ENCODE measurements at places on chromosomes 12 and 14.

DNA sequence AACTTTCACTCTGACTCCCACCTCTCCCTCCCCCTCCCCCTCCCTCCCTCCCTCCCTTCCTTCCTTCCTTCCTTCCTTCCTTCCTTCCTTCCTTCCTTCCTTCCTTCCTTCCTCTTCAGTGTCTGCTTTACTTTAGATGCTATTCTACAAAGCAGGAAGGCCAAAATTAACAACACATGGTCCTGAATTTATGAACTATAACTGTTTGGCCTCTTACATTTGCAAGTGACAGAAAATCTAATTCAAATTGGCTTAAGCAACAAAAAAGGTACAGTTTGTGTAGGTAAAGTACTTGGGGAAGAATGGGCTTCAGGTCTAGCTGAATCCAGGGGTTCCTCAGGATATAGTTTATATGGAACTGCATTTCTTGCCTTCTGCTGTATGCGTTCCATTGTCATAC, 673.0 kb downstream of the AACS start:
- DNase-seq = no peak
- H3K27me3 ChIP-seq = no peaks in the 10 kb centered on the region
- no peaks in the 10 kb centered on the region for H3K4me1 ChIP-seq
- no peaks in the 10 kb centered on the region for H3K36me3 ChIP-seq

GRCh38 chr14:103619057-103619456, 10.0 kb upstream of the KLC1 start:
- no peak overlapping the region for H3K4me3 ChIP-seq
- no peak for DNase-seq
- H3K27ac ChIP-seq = no peak overlapping the region

GRCh38 chr12:89889062-89889461, 180.4 kb upstream of the ATP2B1 start:
- DNase-seq = no peak
- peaks cover 4% of the 10 kb centered on the region for H3K4me1 ChIP-seq
- no peak overlapping the region for H3K27ac ChIP-seq

- no peaks in the 10 kb centered on the region for H3K27me3 ChIP-seq
- H3K4me3 ChIP-seq = no peak overlapping the region
- no peak overlapping the region for H3K27ac ChIP-seq
- H3K36me3 ChIP-seq = peaks cover 7% of the 10 kb centered on the region
- no peak for DNase-seq
Observed at GRCh38 chr12:88185988-88186387, 43.9 kb downstream of the TMTC3 start.

GRCh38 chr12:88167384-88167783, 25.3 kb downstream of the TMTC3 start:
- no peaks in the 10 kb centered on the region for H3K4me1 ChIP-seq
- H3K27ac ChIP-seq = no peak overlapping the region
- no peak overlapping the region for H3K4me3 ChIP-seq
- H3K36me3 ChIP-seq = peaks cover 52% of the 10 kb centered on the region

- no peaks in the 10 kb centered on the region for H3K36me3 ChIP-seq
- no peaks in the 10 kb centered on the region for H3K4me1 ChIP-seq
- H3K4me3 ChIP-seq = no peak overlapping the region
- no peak overlapping the region for H3K27ac ChIP-seq
- no peaks in the 10 kb centered on the region for H3K27me3 ChIP-seq
Observed at GRCh38 chr12:81176796-81177195, 98.9 kb downstream of the ACSS3 start.

DNA sequence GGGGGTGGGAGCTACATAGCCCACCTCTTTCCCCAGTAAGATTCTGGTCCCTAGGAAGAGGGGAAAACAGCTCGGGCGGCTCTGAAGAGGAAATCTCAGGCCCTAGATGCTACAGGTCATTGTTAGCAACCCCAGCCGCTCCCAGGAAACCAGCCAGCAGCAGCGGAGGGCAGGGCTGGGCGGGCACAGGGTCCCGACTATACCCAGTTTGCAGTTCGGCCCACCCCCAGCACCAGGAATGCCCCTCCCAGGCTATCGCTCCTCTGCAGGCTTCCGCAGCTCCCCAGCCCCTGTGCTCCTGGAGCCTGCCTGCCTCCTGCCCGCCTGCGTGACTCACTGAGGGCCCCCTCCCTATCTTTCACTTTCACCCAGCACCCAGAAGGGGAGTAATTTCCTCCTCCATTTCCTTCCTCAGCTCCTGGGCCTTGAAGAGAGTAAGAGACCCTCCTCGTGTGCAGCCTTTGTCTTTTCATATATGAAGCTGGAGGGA, 27.2 kb upstream of the PNMA1 start:
- DNase-seq = peak; percentile 83
- no peaks in the 10 kb centered on the region for H3K27me3 ChIP-seq
- H3K27ac ChIP-seq = peak overlapping the region; percentile 92
- peaks cover 71% of the 10 kb centered on the region for H3K4me1 ChIP-seq

- no peak overlapping the region for H3K27ac ChIP-seq
- no peaks in the 10 kb centered on the region for H3K36me3 ChIP-seq
- H3K27me3 ChIP-seq = peaks cover 19% of the 10 kb centered on the region
Observed at GRCh38 chr14:75399843-75400775, 27.7 kb upstream of the JDP2 start.

DNA sequence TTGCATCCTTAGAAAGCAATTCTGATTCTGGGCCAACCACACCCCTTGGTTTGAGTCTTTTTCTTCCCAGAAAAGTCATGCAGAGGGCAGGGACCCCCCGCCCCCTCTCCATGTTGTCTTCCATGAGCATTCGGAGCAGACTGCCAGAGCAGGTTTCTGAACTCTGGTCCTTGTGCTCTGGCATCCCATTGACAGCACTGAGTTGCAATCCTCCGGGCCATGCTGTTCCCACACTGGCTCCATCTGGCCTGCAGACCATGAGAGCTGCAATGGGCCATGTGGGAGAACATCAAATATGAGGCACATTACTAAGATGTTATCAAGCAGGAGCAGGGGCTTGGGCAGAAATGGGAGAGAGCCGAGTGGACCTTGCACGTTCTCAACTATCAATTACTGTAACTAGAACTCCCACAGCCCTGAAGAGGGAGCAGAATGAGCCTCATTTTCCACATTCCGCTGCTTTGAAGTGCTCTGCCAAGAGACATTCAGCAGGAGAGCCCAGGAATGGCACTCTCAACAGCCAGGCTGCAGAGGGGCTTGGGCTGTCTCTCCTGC, 157.4 kb downstream of the STXBP6 start:
- no peaks in the 10 kb centered on the region for H3K36me3 ChIP-seq
- no peak overlapping the region for H3K4me3 ChIP-seq
- peaks cover 3% of the 10 kb centered on the region for H3K27me3 ChIP-seq
- DNase-seq = no peak
- H3K27ac ChIP-seq = no peak overlapping the region

Data from activated CD8-positive, alpha-beta memory T cell treated with anti-CD3 and anti-CD28 coated beads, Interleukin-2, amount 10 ng/mL, durations not matched to agents 7 days and 5 days (primary cell).